ENCODE measurements at places on chromosomes 7 and 10.

GRCh38 chr10:80199828-80200227, 5.5 kb downstream of the ANXA11 start:
- DNase-seq: peak; percentile 66
- peak overlapping the region; percentile 98 for H3K27ac ChIP-seq
- H3K36me3 ChIP-seq: no peaks in the 10 kb centered on the region
- H3K27me3 ChIP-seq: no peaks in the 10 kb centered on the region
- H3K4me3 ChIP-seq: no peak overlapping the region
- peaks cover 51% of the 10 kb centered on the region for H3K4me1 ChIP-seq

DNA sequence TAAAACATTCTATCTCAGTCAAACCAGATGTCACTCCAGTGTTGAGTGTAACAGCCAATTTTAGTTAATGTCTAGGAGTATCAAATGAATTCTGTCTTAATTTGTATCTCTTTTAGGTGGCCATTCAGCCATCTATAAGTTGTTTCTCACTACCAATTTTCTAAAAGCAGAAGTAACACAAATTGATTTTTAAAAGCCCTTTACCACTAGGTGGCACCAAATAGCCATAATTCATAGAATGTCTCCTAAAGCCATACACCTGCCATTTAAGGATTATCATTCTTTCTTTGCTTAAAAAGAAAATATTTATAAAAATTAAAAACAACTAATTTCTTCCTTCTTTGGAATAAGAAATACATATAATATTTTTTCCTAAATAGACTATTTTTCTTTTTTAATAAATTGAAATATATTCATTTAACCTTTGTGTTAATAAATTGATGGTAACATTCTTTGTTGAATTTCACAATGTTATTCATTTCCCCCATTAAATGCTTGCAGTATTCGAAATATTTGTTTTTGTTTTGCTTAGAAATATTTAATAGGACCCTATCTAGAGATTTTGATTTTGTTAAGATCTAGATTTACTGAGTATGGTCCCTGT, 107.8 kb upstream of the PPP1R3A start:
- no peaks in the 10 kb centered on the region for H3K27me3 ChIP-seq
- no peak for DNase-seq
- no peaks in the 10 kb centered on the region for H3K36me3 ChIP-seq

DNA sequence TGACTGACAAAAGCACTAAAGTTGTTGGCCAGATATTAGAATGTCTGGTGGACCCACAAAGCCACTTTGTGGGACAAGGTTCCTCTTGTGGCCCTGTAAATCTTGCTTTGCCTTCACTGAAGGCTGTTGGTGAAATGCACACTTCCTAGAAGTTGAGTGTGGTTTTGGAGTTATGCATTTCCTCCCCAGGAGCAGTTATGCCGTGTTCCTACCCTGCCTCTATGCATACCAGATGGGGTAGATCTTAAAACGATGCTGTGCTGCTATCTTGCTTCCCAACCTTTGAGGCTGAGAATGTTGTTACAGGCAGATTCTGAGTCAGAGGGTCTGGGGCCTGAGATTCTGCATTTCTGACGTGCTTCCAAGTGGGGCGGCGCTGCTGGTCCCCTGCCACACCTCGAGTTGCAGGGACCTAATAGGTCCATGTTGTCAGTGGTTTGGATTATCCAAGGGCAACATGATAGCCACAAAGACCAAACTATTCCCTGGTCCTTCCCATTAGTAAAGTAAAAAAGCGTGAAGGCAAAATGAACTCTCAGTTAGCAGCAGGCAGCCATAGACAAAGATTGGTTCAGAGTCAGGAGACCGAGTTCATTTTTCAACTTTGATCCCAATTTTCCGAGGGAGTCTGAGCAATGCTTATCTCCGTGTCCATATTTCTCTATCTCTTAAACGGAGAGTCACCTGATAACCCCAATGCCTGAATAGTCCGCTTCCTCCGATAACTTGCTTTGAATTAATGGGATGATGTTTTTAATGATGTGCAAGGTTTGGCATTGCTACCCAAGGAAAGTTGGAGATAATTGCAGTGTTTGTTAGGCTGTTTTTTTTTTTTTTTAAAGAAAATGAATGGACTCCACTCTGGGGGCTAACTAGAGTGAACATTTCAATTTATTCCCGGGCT, 55.8 kb downstream of the CDHR3 start:
- H3K4me3 ChIP-seq: no peak overlapping the region
- no peaks in the 10 kb centered on the region for H3K36me3 ChIP-seq
- no peak for DNase-seq
- H3K4me1 ChIP-seq: no peaks in the 10 kb centered on the region

DNA sequence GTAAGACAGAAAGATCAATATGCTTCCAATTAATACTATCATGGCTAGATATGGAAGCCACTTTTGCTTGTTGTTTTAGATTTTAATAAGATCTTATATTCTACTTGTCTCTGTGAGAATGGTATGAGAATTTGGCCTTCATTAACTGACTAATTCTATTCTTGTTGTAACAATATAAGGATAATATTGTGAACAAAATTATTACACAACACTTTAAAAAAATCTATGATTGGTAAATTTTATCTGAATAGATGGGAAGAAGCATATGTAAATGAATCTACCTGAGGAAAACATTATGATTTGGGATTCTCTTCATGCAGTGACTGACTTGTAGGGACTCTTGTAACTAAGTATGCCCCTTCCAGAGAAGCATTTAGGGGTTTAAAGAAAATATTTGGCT, 308.9 kb upstream of the KCND2 start:
- DNase-seq: no peak
- no peak overlapping the region for H3K4me3 ChIP-seq
- H3K27me3 ChIP-seq: no peaks in the 10 kb centered on the region
- no peaks in the 10 kb centered on the region for H3K4me1 ChIP-seq
- H3K27ac ChIP-seq: no peak overlapping the region

- no peaks in the 10 kb centered on the region for H3K27me3 ChIP-seq
- H3K27ac ChIP-seq: no peak overlapping the region
- DNase-seq: no peak
- no peaks in the 10 kb centered on the region for H3K4me1 ChIP-seq
- H3K4me3 ChIP-seq: no peak overlapping the region
- H3K36me3 ChIP-seq: no peaks in the 10 kb centered on the region
These were observed 274.6 kb upstream of the ZNF32 start for GRCh38 chr10:43923328-43923727.

- H3K4me3 ChIP-seq: no peak overlapping the region
- H3K4me1 ChIP-seq: peaks cover 6% of the 10 kb centered on the region
- no peaks in the 10 kb centered on the region for H3K27me3 ChIP-seq
- DNase-seq: no peak
- H3K27ac ChIP-seq: no peak overlapping the region
These were observed 76.1 kb upstream of the ZEB1 start for GRCh38 chr10:31242902-31243301.

- H3K27me3 ChIP-seq: no peaks in the 10 kb centered on the region
- H3K4me1 ChIP-seq: no peaks in the 10 kb centered on the region
- H3K4me3 ChIP-seq: no peak overlapping the region
- DNase-seq: no peak
These were observed 61.3 kb upstream of the BICC1 start for GRCh38 chr10:58451193-58451889.

GRCh38 chr10:32002531-32002930, 53.7 kb downstream of the KIF5B start:
- no peaks in the 10 kb centered on the region for H3K4me1 ChIP-seq
- H3K27me3 ChIP-seq: no peaks in the 10 kb centered on the region
- H3K27ac ChIP-seq: no peak overlapping the region
- no peak overlapping the region for H3K4me3 ChIP-seq
- H3K36me3 ChIP-seq: no peaks in the 10 kb centered on the region
- DNase-seq: no peak

- no peak for DNase-seq
- no peak overlapping the region for H3K27ac ChIP-seq
- no peaks in the 10 kb centered on the region for H3K4me1 ChIP-seq
These were observed 43.0 kb downstream of the KCNH2 start for GRCh38 chr7:150935149-150935548.

GRCh38 chr10:29257106-29257783, 31.6 kb upstream of the LYZL1 start:
- H3K27me3 ChIP-seq: no peaks in the 10 kb centered on the region
- H3K4me3 ChIP-seq: no peak overlapping the region
- H3K36me3 ChIP-seq: no peaks in the 10 kb centered on the region
- DNase-seq: peak; percentile 81

DNA sequence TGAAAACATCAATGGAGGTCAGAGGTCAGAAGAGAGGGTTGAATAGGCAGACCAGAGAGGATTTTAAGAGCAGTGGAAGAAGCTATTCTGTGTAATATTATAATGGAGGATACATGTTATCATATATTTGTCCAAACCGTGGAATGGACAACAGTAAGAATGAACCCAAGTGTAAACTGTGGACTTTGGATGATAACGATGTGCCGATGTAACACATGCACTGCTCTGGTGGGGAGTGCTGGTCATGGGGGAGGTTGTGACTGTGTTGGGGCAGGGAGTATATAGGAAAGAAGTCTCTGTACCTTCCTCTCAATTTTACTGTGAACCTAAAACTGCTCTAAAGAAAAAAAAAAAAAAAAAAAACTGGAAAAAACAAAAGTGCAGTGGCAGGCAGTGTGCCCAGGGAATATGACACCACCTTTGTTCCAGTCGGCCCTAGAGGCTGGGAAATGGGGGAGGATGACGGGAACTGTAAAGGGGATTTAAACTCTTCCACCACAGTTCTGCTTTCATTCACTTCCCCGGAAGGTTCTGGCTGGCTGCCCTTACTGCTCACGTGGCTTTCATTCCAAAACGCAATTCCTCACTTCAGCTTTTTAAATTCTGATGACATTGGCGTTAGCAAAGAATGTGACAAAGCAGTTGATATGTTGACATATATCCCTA, 113.7 kb upstream of the ANKRD1 start:
- no peaks in the 10 kb centered on the region for H3K27me3 ChIP-seq
- no peaks in the 10 kb centered on the region for H3K36me3 ChIP-seq
- H3K4me3 ChIP-seq: no peak overlapping the region
- peaks cover 49% of the 10 kb centered on the region for H3K4me1 ChIP-seq

DNA sequence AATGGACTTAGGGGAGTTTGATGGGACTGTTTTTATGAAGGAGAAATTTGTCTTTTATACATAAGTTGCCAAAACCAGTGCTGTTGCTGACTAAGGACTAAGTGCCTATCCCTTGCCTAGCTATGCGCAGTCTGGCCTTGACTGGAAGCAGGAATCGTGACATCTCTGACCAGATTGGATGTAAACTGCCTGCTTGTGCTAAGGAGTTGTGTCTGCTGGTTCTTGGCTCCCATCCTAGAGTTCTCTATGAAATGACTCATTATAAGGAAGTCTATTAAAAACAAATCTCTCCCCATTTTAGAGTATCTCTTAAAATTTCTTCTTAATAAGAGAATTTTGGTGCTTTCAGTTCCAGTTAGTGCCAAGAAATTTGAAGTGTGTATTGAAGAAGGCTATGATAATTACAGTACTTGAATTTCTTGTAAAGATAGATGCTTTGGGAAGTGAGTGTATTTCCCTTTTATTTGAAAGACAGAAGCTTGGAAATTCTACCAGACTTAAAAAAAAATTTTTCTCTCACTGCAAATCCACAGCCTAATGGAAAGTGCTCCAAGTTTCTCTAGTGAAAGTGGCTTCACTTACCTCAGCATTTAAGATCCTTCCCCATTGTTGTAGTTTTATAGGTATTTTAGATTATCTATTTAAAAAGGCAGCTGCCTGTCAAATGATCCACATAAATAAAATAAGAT, 77.6 kb downstream of the BICC1 start:
- no peak overlapping the region for H3K4me3 ChIP-seq
- H3K4me1 ChIP-seq: peaks cover 31% of the 10 kb centered on the region
- no peaks in the 10 kb centered on the region for H3K36me3 ChIP-seq
- H3K27me3 ChIP-seq: no peaks in the 10 kb centered on the region

DNA sequence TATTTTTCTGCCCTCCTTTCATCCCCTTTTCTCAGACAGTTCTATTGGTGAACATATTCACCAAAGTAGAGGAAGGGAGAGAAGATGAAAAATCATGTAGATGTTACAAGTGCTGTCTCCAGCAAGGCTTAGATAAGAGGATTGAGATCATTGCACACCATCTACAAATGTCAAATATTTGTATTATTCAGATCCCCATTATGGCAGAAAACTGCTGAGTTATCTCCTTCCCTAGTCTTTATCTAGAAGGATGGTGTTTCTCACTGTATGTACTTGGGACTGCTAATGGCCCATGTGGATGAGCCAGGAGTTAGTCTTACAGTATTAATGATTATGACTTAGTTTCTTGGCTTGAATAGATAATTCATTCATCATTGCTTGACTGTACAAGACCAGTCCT, 147.2 kb upstream of the EEPD1 start:
- H3K4me3 ChIP-seq: no peak overlapping the region
- no peaks in the 10 kb centered on the region for H3K27me3 ChIP-seq
- H3K36me3 ChIP-seq: no peaks in the 10 kb centered on the region
- DNase-seq: no peak
- H3K4me1 ChIP-seq: no peaks in the 10 kb centered on the region

GRCh38 chr10:43212043-43212721, 54.7 kb downstream of the RASGEF1A start:
- DNase-seq: no peak
- no peak overlapping the region for H3K4me3 ChIP-seq
- H3K27me3 ChIP-seq: no peaks in the 10 kb centered on the region
- no peaks in the 10 kb centered on the region for H3K36me3 ChIP-seq
- H3K4me1 ChIP-seq: no peaks in the 10 kb centered on the region

DNA sequence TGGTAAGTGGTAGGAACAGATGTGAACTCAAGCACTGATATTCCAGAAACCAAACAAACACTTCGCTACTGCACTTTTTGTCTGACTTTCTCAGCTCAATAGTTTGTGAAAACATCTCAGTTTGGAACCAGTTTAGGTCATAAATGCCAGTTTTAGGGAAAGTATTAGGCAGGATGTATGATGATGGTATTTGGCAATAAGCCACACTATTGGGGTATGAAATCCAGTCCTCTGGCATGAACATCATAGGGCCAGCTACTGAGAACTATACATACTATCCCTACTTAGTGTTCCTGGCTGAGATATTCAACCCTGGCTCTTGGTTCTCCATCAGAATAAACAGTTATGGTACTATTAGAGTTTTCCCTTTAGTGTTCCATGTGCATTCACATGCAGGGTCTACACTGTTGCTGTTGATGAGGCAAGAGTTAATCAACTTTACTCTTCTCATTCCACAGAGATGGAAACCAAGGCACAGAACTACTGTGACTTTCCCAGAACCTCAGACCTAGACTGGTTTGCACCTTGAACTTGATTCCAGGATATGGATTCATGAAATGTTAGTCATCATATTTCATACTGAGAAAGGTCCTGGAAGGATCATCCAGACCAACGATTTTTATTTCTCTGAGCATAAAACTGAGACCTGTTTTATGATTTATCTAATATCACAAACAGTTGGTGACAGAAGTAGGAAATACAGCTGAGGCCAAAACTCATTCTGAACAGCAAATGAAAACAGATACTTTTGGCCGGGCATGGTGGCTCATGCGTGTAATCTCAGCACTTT, 20.0 kb upstream of the IFIT2 start:
- no peak overlapping the region for H3K27ac ChIP-seq
- no peaks in the 10 kb centered on the region for H3K4me1 ChIP-seq
- no peaks in the 10 kb centered on the region for H3K36me3 ChIP-seq
- DNase-seq: no peak
- no peak overlapping the region for H3K4me3 ChIP-seq

- DNase-seq: no peak
- H3K27me3 ChIP-seq: no peaks in the 10 kb centered on the region
- no peaks in the 10 kb centered on the region for H3K36me3 ChIP-seq
- peaks cover 96% of the 10 kb centered on the region for H3K4me1 ChIP-seq
- peak overlapping the region; percentile 67 for H3K27ac ChIP-seq
These were observed 6.5 kb downstream of the TSPAN14 start for GRCh38 chr10:80460399-80461207.

Measured in tibial nerve (tissue), 4 donors.